ENCODE measurements at places on chromosomes 7 and 10. TPM values are rescaled to one million over a fixed set of nuclear protein-coding genes. Genes with fewer than 3 reads are reported as not detected.
A peak's percentile ranks its signal among the peaks of the same experiment; 100 is the strongest.

The MCM7 gene
- 28.6 TPM for total RNA-seq

The VWA2 gene
- total RNA-seq = under 0.01 TPM

The TIMM23 gene
- 62.6 TPM for total RNA-seq

The CAPZA2 gene
- total RNA-seq = 159 TPM

The C10orf90 gene
- 0.72 TPM for total RNA-seq

The MAGI2 gene
- 24.8 TPM for total RNA-seq

The NKX1-2 gene
- not detected for total RNA-seq

The LIMK1 gene
- total RNA-seq = 46.7 TPM

The OR13A1 gene
- under 0.01 TPM for total RNA-seq

The CPN1 gene
- total RNA-seq = not detected

DNA sequence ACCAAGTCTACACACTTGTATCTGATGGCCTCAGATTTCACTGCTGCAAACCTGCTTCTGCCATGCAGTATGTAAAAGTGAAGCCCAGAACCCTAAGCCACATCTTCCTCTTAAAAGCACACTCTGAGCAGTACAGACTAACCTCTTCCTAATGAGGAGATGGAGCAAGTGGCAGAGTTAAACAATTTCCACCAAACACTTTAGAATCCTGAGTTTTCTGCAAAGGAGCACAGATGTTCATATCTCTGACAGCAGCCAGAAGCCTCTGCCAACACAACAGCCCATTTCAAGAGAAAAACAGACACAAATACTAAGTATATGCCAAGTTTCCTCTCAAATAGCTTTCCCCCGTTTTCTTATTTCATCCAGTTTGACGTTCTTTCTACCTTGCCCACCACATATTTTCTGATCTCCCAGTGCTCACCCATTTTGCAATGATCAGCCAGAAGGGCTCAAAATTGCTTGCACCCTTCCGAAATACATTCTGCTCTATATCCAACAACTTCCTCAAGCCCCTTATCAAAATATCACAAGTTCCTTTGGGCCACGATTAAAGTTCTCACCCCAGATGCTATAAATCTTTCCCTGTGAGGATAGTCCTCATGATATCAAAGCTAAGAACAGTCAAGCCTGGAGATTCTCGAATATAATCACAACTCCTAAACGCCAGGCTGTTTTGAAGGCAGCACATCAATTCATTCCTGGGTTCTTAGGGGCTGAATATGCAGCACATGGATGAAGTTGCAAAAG, 27.5 kb downstream of the ELMO1 start:
- no peak for DNase-seq
- no peak overlapping the region for H3K4me3 ChIP-seq
- no peak overlapping the region for H3K27ac ChIP-seq
- no peaks in the 10 kb centered on the region for H3K36me3 ChIP-seq
- no peaks in the 10 kb centered on the region for H3K4me1 ChIP-seq
- no peaks in the 10 kb centered on the region for H3K27me3 ChIP-seq

GRCh38 chr7:106056513-106057203, 55.5 kb downstream of the SYPL1 start:
- DNase-seq = peak; percentile 97
- H3K4me3 ChIP-seq = no peak overlapping the region
- no peak overlapping the region for H3K27ac ChIP-seq
- no peaks in the 10 kb centered on the region for H3K36me3 ChIP-seq
- peaks cover 11% of the 10 kb centered on the region for H3K27me3 ChIP-seq
- H3K4me1 ChIP-seq = peaks cover 3% of the 10 kb centered on the region

- H3K4me1 ChIP-seq = peaks cover 15% of the 10 kb centered on the region
- H3K36me3 ChIP-seq = no peaks in the 10 kb centered on the region
- no peak overlapping the region for H3K27ac ChIP-seq
- H3K4me3 ChIP-seq = peak overlapping the region; percentile 73
- peaks cover 73% of the 10 kb centered on the region for H3K27me3 ChIP-seq
Observed at GRCh38 chr7:114086537-114086913, 167.7 kb upstream of the PPP1R3A start.

DNA sequence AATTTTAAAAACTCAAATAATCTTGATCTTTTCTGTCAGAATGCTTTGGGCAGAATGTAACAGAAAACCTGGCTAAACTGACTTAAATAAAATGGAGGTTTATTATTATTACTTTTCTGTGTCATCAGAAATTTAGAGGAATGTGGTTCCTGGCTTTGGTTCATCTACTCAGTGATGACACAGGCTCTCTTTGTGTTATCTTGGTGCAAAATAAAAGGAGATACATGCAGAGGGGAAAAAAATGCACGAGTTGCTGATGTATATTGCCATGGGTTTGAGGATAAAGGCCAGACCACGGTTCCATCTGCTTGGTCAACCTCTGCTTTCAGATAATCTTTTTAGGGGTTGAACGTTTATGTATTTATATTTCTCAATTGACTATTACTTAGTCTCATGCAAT, 181.4 kb downstream of the SUGCT start:
- peaks cover 9% of the 10 kb centered on the region for H3K4me1 ChIP-seq
- H3K27me3 ChIP-seq = no peaks in the 10 kb centered on the region
- H3K36me3 ChIP-seq = no peaks in the 10 kb centered on the region

- no peaks in the 10 kb centered on the region for H3K4me1 ChIP-seq
- no peak overlapping the region for H3K4me3 ChIP-seq
- H3K36me3 ChIP-seq = no peaks in the 10 kb centered on the region
- no peaks in the 10 kb centered on the region for H3K27me3 ChIP-seq
Observed at GRCh38 chr10:33780961-33781360, 446.5 kb upstream of the NRP1 start.

Data from osteoblast (primary cell).